ENCODE measurements at places on chromosomes 13 and 19. TPM values are rescaled to one million over a fixed set of nuclear protein-coding genes. Genes with fewer than 3 reads are reported as not detected.

Gene PPFIA3
- total RNA-seq = 2.6 TPM

Gene MATK
- 2.9 TPM for total RNA-seq

Gene ZNF14
- total RNA-seq = 9.6 TPM

Gene PRX
- 3.1 TPM for total RNA-seq

Gene CGB8
- total RNA-seq = not detected

Gene CERS1
- not detected for total RNA-seq

Gene ZNF441
- total RNA-seq = 10.0 TPM

Gene KLK14
- not detected for total RNA-seq

Gene PRODH2
- total RNA-seq = not detected

Gene DNAAF3
- total RNA-seq = not detected

Gene IRGQ
- 10.7 TPM for total RNA-seq

Gene ZNF99
- total RNA-seq = not detected

Gene OR7C1
- not detected for total RNA-seq

Gene PGLYRP2
- total RNA-seq = not detected

Gene CACNA1A
- total RNA-seq = 0.51 TPM

Gene MISP
- total RNA-seq = not detected

Gene KIR3DL1
- not detected for total RNA-seq

Gene RABAC1
- 159 TPM for total RNA-seq

Gene SPIB
- total RNA-seq = not detected

Gene ZNF317
- 19.2 TPM for total RNA-seq

Gene CTXN1
- total RNA-seq = 0.94 TPM

Gene VSTM2B
- not detected for total RNA-seq

Gene DNM2
- total RNA-seq = 97.3 TPM

Measured in subcutaneous adipose tissue (tissue), 4 donors.